Right atrium auricular region (tissue), 2 donors: ENCODE measurements at places on chromosomes 1 and 21. TPM values are rescaled to one million over a fixed set of nuclear protein-coding genes. Genes with fewer than 3 reads are reported as not detected.

- peak; percentile 46 for DNase-seq
Observed at GRCh38 chr1:178489399-178489798, 7.4 kb downstream of the CLEC20A start.

- DNase-seq: no peak
Observed at GRCh38 chr1:183291216-183291762, 105.2 kb downstream of the LAMC2 start.

- no peak for DNase-seq
Observed at GRCh38 chr1:24914226-24915069, 15.6 kb downstream of the RUNX3 start.

The NASP gene
- 32.3 TPM for total RNA-seq

- no peak for DNase-seq
Observed at GRCh38 chr1:91948097-91948496, 1.1 kb upstream of the BRDT start.

The FAM72B gene
- not detected for total RNA-seq

DNA sequence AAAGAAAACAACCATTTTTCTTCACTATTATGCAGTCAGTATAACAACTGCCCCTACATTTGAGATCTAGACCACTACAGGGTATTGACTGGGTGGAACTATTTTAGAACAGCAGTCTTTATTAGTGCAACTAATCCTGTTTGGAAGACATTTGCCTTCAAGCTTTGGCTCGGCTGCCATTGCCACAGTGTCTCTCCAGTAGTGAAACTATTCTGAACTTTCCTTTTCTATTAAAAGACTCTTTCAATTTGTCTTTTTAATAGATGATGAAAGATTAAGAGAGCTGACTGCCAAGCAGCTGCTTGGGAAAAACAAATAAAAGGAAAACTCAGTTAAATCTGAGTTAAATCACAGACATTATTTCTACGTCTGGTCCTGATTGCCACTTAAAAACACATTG lies 49.3 kb downstream of the LPGAT1 start:
- DNase-seq: no peak

DNA sequence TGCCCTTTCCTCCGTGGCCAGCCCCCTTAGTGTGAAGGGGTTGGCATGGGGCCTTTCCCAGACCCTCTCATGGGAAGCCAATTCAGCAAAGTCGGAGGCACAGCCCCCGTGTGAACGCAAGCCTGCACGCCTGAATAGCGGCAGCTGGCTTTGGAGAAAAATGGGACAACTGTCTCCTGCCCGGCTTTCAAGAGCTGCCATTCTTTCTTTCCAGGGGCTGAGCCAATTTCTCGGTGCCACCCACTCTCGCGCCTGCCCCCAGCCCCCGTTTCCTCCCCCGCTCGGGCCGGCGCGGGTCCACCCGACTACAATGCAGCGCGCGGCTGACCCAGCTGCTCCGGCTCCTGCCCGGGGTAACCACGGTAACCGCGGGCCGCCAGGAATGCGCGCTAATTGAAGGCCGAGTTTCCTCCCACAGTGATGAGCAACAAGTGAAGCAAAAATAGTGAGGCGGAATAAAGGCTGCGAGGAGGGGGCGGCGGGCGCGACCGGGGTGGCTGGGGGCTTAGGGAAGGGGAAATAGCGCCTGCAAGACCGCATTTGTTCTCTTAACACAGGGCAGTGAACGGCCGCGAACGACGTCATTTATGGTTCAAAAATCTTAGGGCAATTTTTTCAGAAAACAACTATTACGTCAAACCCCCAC lies 27.8 kb downstream of the ILDR2 start:
- DNase-seq: no peak

The HMGN2 gene
- total RNA-seq: 76.9 TPM

DNA sequence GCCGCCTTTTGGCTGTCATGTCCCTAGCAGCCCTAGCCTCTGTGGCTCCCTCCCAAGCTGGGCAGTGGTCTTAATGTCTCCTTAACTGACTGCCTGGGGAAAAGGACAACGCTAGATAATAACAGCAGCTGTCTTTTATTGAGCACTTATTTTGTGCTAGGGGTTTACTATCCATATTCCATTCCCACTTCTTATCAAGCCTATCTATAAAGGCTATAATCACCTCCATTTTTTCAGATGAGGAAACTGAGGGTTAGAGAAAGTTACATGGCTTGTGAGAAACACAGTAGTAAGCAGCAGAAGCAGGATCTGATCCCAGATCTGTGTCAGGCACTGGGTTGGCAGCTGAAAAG lies 6.2 kb downstream of the SH3BGRL3 start:
- no peak for DNase-seq

The F3 gene
- 25.6 TPM for total RNA-seq

DNA sequence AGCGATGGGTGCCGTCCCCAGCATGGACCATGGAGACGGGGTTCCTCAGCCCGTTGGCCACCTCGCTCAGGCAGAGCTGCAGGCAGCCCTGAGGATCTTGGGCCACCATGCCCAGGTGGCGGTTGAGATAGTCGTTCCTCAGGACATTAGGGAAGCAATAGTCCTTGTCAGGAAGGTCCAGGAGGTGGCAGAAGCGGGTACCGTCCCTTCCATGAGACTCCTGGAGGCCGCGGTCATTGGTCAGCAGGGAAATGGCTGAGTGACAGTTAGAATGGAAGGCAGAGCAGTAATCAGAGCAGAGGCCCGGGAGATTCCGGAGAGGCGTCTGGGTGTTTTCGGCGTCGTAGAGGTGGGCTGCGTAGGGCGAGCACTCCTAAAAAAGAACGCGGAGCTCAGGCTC lies 4.1 kb downstream of the HHIPL2 start:
- DNase-seq: no peak

GRCh38 chr1:193448682-193449461 lies 262.5 kb upstream of the B3GALT2 start:
- DNase-seq: no peak

The OPRD1 gene
- total RNA-seq: not detected

The MCM3AP gene
- 35.7 TPM for total RNA-seq

The OR10Z1 gene
- not detected for total RNA-seq

The LCE1C gene
- not detected for total RNA-seq

The IL12RB2 gene
- total RNA-seq: 0.44 TPM

The CNN3 gene
- total RNA-seq: 124 TPM

DNA sequence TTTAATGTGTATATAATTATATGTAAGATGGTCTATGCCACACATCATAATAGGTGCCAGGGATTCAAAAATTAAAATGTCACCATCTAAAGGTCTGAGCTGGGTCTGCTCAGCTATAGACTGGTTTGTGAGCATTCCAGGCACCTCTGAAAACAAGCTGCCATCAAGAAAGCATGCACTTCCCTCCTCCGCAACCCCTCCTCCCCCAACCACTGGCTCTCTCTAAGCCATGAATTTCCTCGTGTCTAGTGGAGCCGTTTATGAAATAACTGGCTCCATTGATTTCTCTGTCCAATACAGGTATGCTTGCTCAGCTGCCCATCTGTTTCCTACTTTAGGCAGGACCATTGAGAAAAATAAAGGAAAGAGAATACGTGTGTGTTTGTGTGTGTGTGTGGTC lies 522.6 kb upstream of the PLXNA2 start:
- no peak for DNase-seq

The TTLL10 gene
- not detected for total RNA-seq

DNA sequence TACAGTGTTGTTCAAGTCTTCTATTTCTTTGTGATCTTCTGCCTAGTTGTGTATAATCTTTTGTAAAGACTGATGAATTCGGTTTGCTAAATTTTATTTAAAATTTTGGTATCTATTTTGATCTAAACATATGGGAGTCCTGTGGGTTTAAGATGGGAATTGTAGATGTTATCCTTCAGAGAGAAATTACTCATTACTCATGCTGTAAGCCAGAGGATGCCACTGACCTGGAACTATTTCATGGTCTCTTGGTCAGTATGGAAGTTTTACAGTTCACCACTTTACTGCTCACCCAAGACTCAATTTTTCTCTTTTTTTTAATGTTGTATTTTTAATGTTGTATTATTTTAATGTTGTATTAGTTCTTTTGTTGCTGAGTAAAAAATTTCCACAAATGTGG lies 138.6 kb upstream of the B3GALT2 start:
- DNase-seq: no peak

The HSPA6 gene
- 0.48 TPM for total RNA-seq

DNA sequence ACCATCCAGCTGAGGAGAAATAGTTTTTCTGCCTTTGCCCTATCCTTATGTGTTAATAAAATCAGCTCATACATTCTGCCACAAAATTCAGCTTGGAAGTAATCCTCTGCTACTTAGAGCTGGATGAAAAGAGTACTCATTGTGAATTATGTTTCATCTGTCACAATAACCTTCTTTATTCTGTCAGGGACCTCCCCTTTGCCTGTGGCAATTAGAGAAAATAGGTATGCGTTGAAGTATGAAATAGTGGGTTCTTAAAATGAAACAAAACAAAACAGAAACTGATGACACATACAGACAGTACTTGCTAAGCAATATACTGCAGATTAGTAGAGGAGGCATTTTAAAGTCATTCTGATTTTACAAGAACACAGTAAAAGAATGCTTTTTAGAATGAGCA lies 578.5 kb downstream of the USP25 start:
- no peak for DNase-seq

GRCh38 chr1:75079538-75080290 lies 54.5 kb upstream of the LHX8 start:
- DNase-seq: no peak

The KCNA3 gene
- total RNA-seq: 1.9 TPM

GRCh38 chr1:65434760-65435159 lies 14.3 kb downstream of the LEPR start:
- DNase-seq: no peak

DNA sequence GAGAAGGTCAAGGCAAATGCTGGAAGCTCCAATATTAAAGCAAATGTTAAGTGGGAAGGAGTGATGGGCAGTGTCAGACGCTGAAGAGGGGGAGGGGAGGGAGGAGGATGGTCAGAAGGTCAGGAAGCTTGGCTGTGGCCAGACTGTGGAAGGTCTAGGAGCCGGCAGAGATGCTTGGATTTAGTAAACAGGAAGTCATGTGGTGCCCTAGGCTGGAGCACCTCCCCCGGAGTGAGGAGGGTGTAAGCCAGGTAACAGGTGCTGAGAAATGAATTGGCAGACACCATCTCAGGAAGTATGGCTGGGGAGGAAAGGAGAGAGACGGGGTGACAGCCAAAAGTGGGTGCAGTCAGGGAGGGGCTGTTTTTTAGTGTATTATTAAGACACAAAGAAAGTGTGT lies 17.7 kb downstream of the CSMD2 start:
- no peak for DNase-seq

- no peak for DNase-seq
Observed at GRCh38 chr1:36051821-36052220, 32.1 kb upstream of the TEKT2 start.
